Stimulated activated CD4-positive, alpha-beta T cell treated with anti-CD3 and anti-CD28 coated beads, Interleukin-4, amount 100 ng/mL, for 48 hours (primary cell): ENCODE measurements at places on chromosomes 5 and 9.

- no peak for DNase-seq
Observed at GRCh38 chr9:124122813-124123462, 111.4 kb downstream of the LHX2 start.

- no peak for DNase-seq
Observed at GRCh38 chr5:148986636-148987035, 76.2 kb downstream of the SH3TC2 start.

GRCh38 chr9:72465593-72465984 lies 55.8 kb upstream of the TMC1 start:
- no peak for DNase-seq

DNA sequence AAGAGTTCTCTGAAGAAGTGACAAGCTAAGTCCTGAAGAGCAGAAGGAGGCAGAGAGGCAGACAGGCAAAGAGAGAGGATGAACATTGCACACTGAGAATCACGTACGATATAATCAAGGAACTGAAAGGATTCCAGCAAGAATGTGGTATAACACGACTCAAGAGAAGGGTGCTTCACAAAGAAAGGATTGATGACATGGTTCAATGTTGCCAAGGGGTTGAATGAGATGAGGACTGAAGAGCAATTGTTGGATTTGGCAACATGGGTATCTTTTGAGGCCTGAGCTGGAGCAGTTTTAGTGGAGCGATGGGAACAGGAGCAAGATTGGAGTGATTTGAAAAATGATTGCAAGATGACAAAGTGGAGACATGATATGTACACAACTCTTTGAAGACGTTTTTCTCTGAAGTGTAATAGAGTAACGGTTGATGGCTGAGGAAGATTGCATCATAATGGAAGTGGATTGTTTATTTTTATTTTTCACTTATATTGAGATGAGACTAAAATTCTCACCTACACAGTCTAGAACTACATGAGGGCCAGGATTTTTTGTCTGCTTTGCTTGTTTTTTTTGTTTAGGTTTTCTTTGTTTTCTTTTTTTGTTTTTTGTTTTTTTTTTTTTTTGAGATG lies 1049.9 kb upstream of the WWC1 start:
- no peak for DNase-seq

GRCh38 chr5:1484730-1485578 lies 38.8 kb downstream of the LPCAT1 start:
- DNase-seq = no peak

- peak; percentile 38 for DNase-seq
Observed at GRCh38 chr5:1488882-1489680, 34.7 kb downstream of the LPCAT1 start.

GRCh38 chr5:4258170-4258569 lies 662.5 kb downstream of the IRX1 start:
- DNase-seq = no peak

- DNase-seq = no peak
Observed at GRCh38 chr5:61595426-61595825, 263.4 kb downstream of the ZSWIM6 start.

DNA sequence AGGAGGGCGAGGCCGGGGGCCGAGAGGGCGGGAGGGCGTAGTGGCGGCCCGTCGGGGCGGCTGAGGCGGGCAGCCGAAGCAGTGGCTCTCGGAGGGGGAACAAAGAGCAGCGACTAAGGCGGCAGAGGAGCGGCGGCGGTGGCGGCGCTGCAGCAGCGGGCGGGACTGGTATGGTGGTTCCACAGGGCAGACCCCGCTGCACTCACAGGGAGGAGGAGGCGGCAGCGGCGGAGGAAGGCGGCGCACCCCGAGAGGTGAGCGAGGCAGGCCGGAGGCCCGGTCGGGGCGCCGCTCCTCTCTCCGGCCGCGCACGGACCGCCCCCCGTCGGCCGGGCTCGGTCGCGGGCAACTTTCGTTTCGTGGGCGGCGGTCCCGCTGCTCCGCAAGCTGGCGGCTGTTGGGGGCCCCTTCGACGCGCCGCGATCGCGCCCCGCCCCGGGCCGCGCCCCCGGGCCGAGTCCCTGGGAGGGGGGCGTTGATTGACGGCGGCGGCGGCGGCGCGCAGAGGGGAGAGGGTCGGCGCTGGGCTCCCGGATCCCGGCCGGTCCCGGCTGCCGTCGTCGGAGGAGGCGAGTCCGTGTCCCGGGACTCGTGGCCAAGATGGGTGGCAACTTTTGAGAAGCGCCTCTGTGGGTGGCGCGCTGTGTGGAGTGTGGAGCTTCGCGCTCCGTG lies 467 bp downstream of the CNOT6 start:
- DNase-seq = peak; percentile 7

DNA sequence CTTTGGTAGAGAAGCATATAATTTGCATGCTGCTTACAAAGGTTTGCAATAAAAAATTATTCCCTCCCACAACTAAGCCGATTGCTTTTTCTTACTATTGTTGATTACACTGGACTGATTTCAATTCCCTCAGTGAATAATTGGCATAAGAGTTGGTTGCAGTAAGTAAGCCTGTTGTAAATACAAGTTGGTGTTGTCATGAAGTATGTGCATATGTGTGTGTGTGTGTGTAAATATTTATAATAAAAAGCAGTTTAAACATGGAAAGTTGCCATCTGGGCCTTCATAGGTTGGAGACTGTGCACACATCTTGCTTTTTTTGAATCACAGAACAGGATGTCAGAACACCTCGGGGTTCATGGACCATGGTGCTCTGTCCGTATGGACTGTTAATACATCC lies 131.2 kb downstream of the ATP10B start:
- DNase-seq = no peak

- DNase-seq = no peak
Observed at GRCh38 chr5:169609716-169610115, 26.1 kb downstream of the SPDL1 start.

DNA sequence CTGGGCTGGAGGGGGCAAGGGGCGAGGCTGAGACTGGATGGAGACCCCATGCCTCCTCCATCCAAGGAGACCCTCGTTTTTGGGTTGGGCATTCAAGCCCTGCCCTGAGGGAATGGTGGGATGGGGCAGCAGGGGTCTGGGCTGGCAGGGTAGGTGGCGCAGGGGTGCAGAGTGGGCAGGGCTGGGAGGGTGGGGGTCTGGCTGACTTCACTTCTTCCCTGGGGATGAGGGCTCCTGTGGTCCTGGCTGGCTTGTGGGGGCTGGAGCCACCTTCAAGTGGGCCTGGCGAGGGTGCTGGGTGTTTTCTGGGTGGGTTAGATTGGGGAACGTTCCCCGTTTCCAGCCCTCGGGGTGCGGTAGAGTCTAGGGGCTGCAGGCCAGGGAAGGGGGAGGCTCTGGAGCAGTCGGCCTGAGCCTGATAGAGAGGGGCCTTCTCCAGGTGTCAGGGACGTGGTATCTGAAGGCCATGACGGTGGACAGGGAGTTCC lies 412 bp downstream of the LCN1 start:
- DNase-seq = no peak

DNA sequence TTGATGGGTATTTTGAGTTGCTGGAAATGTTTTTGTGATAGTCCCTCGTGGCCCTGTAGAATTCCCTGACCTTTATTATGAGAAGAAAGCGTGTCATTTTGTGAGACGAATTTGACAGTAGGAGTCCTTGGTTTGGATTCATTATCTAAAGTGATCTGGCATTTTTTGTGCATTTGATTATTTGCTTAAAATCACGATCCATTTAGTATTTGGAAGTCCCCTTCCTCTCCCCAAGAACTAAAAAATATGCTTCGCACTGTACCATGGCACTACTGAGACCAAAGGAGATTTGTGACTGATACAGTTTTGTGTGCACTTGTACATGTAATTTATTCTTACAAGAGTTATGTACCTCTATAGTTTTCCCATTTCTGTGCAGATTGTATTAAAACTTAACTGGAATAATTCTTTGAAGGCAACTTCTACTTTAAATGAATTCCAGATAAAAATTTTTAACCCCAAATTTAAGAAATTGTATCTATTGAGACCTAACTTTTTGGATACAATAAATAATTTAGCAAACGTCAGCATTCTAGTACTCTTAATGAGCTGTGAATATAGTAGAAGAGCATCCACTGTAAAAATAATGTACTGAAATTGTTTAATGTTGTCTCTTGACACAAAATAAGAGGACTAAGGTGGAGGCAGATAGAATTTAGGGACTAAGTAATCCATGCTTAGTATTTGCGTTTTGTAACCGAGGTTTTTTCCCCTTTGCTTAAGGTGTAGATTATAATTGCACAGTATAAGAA lies 2.1 kb downstream of the MAP3K1 start:
- no peak for DNase-seq

GRCh38 chr5:1745123-1745795 lies 54.4 kb downstream of the MRPL36 start:
- no peak for DNase-seq
